CD4-positive, alpha-beta T cell treated with Interleukin-17A for 4 hours (primary cell): ENCODE measurements at places on chromosomes 13 and 19.

- DNase-seq: no peak
These were observed 67.7 kb upstream of the TEX29 start for GRCh38 chr13:111252446-111253364.

GRCh38 chr13:23969647-23970046, 72.3 kb upstream of the C1QTNF9B start:
- no peak for DNase-seq

- DNase-seq: no peak
These were observed 9.4 kb downstream of the SCGB2B2 start for GRCh38 chr19:34667349-34668076.

DNA sequence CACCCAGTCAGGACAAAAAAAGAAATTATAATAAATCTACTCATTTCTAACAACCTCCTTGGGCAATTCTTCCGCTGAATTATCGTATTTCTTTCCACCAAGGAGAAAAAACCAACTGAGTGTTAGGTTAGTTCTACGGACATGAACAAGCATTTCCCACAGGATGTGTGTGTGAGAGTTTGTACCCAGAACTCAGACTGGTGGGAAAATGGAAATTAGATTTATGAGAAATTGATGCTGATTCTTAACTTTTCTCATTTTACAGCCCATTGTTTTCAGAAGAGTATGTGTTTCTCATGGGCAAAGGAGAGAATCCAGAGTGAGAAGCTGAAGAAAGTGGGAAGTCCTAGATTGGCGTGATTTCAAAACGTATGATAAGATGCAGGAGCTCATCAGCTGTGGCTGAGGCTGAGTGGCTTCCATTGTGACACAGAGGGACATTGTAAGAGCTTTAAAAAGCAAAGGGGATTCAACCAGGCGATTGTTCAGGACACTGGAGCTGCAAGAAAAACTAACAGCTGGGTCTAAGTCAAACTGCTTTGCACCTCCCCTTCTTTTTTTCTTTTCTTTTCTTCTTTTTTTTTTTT, 184.7 kb upstream of the ARGLU1 start:
- DNase-seq: no peak

GRCh38 chr13:103236213-103236612, 170.0 kb upstream of the SLC10A2 start:
- no peak for DNase-seq

- no peak for DNase-seq
These were observed 1.7 kb upstream of the CRLF1 start for GRCh38 chr19:18608102-18608804.

GRCh38 chr19:36051236-36051635, 2.8 kb downstream of the THAP8 start:
- DNase-seq: no peak

DNA sequence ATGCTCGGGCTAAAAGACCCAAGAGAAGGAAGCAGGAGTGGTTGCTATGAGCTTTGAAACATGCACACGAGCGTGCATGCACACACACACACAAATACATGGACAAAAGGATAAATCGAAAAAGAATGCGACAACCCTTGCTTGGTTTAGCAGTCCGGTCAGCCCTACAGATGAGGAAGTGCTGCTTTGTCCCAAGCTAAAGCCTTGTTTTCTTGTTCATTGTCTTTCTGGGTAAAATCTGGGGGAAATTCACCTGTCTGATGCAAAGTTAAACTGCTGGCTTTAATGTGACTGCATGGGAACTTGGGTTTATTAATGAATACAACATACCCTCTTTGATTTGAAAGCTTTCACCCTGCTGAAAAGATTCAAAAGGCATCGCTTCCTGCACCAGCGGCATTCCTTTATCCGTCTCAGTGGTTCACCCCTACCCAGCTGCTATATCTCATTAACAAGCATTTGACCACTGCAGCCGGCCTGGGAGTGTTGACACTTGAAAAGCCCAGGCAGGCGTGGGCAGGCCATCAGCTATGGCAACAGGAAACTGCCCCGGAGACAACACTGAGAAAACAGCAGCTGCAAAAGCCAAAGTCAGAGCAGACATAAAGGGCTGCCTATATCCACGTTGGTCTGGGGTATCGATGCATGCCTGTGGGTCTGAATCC, 301.7 kb downstream of the NDFIP2 start:
- DNase-seq: no peak

DNA sequence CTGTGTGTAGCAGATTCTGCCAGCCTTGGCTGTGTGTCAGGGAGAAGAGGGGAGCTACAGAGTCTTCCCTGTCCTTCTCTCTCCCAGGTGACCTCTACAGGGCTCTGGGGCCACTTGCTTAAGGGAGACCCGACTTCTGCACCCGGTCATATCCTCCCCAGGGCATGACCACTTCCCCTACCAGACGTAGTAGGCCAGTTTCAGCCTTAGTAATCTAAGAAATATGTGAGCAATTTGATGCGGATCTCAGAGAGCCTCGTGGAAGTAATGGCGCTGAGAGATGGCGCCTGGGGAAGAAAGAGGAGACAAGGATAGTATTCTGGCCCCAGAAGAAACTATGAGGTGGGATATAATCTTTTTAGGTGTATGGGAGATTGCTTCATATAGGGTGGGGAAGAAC, 41.9 kb downstream of the NFIX start:
- no peak for DNase-seq

DNA sequence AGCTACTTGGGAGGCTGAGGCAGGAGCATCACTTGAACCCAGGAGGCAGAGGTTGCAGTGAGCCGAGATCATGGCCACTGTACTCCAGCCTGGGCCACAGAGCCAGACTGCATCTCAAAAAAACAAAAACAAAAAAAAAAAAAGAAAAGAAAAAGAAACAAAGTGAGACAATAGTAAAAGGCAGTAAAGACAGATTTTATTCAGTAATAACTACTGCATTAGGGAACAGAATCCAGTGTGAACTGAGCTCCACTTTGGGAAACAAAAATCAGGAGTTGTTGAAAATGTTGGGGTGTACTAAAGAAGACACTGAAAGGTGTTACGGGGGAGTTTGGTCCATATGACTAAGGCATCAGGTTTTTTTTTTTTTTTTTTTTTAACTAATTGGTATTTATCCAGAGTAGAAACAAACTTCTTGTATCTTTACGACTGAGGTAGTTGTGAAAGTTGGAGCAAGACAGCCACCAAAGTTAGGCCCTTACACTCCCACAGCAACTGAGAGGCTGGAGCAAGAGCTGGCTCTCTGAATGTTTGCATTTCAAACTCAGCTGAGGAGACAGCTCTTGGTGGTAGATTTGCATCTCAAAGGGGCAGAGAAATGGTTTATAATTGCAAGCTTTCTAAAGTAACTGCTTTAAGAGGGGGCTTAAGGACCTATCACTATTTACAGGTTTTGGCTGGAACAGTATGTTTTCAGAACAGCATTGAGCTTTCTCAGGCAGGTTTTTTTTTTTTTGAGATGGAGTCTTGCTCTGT, 24.2 kb downstream of the ZNF607 start:
- no peak for DNase-seq

- DNase-seq: no peak
These were observed 35.8 kb upstream of the FLT1 start for GRCh38 chr13:28530729-28531076.

DNA sequence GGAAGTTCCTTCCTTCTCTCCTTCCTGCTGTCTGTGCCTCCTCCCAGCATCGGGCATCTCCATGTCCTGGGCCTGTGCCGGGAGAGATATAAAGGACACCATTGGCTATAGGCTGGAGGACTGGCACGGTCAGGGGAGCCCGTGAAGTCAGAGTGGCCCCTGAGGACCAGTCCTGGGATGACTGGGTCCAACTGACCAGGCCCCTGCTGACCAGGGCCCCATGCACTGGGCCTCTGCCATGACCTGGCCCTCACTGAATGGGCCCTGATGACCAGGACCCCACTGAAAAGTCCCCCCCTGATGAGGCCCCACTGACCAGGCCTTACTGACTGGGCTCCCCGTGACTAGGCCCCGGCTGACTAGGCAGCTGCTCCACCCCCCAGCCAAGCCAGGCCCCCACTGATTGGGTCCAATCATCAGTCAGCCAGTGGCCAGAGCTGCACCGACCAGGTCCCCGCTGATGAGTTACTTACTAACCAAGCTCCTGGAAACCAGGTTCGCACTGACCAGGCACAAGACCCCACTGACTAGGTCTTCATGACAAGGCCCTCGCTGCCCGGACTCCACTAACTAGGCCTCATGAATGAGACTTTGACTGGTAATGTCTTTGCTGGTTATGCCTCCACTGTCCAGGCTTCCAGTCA, 20.0 kb upstream of the ZNF14 start:
- no peak for DNase-seq

DNA sequence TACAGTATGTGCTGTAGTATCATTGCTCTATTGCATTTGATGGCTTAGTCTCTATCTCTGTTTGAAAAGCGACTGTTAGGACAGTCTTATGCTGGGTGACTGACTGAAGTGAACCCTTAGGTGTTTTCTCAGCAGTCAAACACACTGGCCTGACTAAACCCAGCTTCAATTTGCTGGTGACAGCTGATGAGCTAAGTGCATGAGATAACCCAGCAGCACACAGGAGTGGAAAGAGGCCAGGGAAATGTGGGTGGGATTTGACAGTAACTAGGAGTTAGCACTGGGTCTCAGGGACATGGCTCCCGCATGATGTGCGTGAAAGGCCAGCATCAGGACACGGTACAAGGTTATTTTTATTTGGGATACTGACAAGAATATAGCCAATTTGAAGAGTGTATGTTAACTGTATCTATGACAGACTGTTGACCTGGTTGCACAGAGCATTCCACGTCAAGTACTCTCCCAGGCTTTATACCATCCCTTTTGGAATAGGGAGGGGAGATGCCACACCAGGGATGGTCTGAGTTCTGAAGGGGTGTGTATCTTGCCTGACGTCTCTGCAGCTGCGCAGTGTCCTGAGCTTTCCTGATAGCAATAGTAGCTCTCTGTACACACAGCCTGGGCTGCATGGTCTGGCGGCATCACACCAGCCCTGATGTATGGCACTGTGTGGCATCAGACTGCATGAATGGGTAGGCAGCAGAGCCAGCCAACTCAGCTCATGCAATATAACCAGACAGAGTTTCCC, 144.8 kb downstream of the FLT1 start:
- no peak for DNase-seq

GRCh38 chr13:24274452-24275021, 34.8 kb upstream of the C1QTNF9 start:
- DNase-seq: peak; percentile 66

GRCh38 chr13:92574499-92574898, 652.1 kb upstream of the GPC6 start:
- no peak for DNase-seq

GRCh38 chr13:47306991-47307390, 410.1 kb upstream of the HTR2A start:
- no peak for DNase-seq

- DNase-seq: no peak
These were observed 852.7 kb upstream of the KLHL1 start for GRCh38 chr13:70960841-70961443.

- DNase-seq: no peak
These were observed 642.1 kb upstream of the ARGLU1 start for GRCh38 chr13:107209824-107210722.

- DNase-seq: no peak
These were observed 14.2 kb downstream of the DPF1 start for GRCh38 chr19:38209671-38210457.

DNA sequence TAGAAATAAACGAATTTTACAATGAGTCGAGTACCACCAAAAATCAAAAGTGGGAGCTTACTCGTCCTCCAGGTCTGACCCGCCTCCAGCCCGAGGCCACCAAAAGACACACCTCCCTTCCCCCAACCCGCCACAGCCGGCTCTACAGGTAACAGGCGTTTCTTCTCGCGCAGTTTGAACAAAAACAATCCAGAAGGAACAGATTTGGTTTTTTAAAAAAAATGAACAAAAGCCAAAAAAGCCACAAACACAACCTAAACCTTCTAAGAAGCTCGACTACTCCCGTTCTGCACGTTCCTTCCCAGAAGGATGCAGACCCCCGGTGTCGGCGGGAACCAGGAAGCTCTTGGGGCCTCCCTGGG, 671 bp downstream of the ZDHHC20 start:
- DNase-seq: peak; percentile 65

- no peak for DNase-seq
These were observed 27.2 kb downstream of the CNMD start for GRCh38 chr13:52712385-52712784.

DNA sequence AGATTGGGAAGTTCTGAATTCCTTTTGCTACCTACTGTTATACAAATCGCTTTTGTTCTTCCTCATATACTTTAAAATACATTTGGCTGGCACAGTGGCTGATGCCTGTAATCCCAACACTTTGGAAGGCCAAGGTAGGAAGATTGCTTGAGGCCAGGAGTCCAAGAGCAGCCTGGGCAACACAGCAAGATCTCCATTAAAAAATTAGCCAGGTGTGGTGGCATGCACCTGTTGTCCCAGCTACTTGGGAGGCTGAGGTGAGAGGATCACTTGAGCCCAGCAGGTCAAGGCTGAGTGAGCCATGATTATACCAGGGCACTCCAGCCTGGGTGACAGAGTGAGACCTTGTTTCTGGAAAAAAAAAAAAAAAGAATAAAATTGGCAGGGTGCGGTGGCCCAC, 34.4 kb upstream of the CXCL17 start:
- no peak for DNase-seq

- DNase-seq: no peak
These were observed 8.6 kb upstream of the EPSTI1 start for GRCh38 chr13:43000676-43001075.

DNA sequence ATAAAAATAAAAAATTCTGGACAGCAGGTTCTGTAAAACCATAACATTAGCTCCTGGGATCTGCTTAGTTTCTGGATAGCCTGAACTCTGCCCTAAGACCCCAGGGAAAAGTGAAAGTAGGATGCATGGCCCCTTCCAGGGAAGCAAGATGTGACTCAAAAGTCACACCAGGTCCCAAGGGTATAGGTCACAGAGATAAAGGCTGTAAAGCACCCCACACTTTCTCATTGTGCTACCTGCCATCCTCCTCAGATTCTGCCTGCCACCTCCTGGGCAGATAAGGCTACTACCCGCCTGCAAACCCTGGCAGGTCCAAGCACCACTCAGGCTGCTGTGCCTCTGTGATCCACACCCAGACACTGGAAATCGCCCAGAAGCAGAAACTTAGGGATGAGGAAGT, 20.6 kb downstream of the FFAR2 start:
- DNase-seq: peak; percentile 68

DNA sequence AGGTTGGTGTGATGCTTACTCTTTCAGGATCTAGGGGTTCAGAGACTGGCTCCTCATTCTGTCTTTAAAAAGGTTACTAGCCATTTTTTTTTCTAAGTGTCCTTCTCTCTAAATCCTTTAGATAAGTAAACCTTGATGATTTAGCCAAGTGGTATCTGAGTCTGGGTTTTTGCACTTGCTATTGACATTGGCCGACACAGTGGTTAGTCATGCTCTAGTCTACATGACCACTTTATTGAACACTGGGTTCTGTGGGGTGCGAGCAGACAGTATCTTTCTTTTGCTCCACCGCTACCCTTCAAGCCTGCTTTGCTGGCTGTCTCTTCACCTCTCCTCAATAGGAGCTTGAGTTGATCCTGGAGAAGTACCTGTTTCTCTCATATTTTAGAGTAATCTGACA, 6.2 kb upstream of the NUP58 start:
- DNase-seq: no peak
